ENCODE measurements at places on chromosomes 2 and 18.

DNA sequence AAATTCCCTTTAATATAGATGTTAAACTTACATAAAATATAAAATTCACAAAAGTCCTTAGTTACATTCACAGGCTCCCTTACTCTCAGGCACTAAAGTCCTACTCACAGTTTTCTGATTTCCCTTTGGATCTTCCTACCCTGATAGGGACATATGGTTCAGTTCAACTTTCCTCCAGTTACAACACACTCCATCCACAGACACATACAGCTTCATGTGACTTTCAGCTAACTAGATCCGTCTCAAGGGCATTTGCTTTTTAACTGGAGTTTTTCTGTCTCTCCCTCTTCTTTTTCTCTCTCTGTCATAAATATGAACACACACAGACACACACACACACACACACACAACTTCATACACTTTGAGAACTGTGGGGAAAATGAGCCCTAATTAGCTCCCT is 419.2 kb downstream of the LRP1B start:
- ATAC-seq: no peak

- ATAC-seq: no peak
Measured at GRCh38 chr2:32229635-32230034, 35.1 kb downstream of the NLRC4 start.

DNA sequence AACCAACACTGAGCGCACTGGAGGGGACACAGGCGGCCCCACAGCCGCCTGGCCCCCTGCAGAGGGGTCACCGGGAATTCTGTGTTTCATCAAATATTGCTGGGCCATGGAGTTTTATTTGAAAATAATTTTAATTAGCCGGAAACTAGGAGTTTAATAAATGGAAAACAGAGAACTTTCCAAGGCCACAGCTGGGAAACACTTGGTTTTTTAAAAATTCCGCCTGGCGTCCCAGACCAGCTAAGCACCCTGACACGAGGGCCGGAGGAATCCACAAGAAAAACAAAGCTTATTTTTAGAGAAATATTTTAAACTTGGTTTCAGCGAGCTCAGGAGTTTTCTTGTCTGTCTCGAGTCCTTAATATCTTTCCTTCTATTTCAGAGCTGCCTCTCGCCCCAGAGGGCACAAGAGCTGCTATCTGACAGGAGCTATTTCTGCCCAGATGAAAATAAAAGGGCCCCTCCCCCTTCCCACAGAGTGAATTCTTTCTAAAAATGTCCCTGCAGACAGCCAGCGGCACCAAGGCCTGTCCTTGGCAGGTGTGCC is 8.2 kb downstream of the ZFP36L2 start:
- no peak for ATAC-seq

- ATAC-seq: no peak
Measured at GRCh38 chr2:147141930-147142329, 702.9 kb upstream of the ACVR2A start.

- ATAC-seq: no peak
Measured at GRCh38 chr2:98460573-98461497, 16.2 kb downstream of the INPP4A start.

DNA sequence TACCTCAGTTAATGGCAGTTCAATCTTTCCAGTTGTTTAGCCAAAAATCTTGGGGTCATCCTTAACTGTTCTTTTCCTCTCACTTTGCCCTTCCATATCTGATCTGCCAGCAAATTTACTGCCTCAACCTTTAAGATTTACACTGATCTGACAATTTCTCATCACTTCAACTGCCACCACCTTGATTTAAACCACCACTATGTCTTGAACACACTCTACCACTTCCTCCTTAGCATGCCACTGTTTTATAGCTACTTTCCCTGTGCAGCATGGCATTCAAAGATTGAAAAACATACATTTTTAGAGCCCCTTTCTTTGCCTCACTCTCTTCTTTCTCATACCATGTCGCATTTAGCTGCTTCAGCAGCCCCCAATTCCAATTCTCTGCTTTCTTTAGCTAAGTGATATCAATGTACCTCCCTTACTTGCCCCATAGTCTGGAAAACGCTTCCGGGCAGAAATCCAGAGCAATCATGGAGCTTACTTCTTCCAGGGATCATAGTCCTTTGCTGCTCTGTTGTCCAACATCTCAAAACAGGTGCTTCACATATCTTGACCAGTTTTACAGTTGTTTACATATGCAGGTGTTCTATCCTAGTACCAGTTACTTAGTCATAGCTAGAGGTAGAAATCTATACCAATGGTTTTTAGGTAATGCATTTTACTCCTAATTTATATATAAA is 10.9 kb downstream of the PGAP1 start:
- ATAC-seq: no peak

- ATAC-seq: no peak
Measured at GRCh38 chr2:60976875-60977561, 40.5 kb upstream of the PEX13 start.

GRCh38 chr2:233047667-233048066 is 12.5 kb upstream of the INPP5D start:
- ATAC-seq: no peak

DNA sequence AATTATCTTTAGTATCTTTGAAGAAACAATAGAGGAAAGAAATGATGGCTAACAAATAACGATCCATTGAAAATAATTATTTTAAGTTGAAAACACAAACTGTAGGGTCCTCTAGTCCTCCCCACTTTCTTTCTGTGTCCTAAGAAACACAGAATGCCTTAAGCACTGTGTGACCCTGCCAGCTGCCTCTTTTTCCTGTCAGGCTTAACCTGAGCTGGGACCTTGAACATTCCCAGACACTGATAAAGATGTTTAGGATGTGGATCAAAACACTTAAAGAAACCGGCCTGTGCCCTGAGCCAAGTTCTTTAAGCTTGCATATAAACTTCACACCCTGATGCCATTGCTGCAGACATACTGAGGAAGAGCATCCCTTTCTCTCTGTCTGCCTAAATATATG is 755.4 kb upstream of the VRK2 start:
- ATAC-seq: peak; percentile 84

DNA sequence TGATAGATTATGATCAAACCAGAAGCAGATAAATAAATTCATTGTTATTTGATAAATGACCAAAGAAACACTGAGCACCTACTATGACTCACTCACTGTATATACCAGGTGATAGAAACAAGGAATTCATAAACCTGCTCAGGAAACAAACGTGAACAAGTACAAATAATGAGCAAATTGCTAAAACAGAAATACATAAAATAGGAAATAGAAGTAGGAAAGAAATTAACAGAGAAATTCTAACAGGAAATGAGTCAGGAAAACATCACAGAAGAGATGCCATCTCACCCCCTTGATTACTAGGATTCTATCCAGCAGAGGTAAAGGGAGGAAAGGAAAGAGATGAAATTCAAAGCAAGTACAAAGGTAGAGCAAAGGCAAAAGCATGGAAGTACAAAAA is 31.3 kb downstream of the EXOC6B start:
- no peak for ATAC-seq

DNA sequence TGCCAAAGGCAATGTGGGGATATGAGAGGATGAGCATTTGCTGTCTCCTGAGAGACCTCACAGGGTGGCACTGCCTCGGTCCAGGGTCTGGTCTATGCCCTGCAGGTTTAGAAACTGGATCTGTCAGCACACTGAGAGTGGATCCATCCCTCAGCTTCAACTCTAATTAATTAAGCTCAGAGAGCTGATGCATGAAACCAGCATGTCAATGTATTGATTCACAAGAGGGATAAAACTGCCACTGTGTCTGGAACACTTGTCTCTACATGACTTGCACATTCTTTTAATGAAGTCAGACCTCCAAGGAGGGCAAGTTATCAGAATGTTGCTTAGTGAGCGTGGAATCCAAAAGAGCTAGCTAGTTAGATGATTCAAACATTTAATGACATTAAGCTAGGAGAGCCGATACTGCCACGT is 22.5 kb upstream of the POLE4 start:
- no peak for ATAC-seq

DNA sequence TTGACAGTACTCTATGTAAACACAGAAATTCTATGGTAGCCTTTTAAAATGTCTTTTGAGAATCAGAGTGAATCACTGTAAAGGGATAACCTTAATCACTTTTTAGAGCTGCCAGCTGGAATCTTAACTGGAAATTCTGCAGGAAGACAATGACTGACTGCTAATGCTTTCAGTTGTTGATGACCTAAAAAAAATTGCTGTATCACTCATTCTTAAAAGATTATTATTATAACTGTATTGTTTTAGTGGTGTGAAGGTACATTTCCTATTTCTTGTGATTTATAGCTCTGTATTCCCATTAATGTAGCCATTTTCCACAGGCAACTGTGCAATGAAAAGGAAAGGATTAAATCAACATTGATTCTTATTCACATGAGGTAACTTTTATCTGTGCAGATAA is 260.5 kb downstream of the CALCRL start:
- no peak for ATAC-seq

- ATAC-seq: peak; percentile 74
Measured at GRCh38 chr2:237726401-237726830, 72.2 kb upstream of the RBM44 start.

GRCh38 chr2:121529439-121530211 is 1.1 kb upstream of the RNU4ATAC start:
- ATAC-seq: peak; percentile 53

GRCh38 chr2:226875438-226876225 is 39.8 kb downstream of the RHBDD1 start:
- ATAC-seq: no peak

- ATAC-seq: no peak
Measured at GRCh38 chr2:174768557-174768956, 4.3 kb upstream of the CHRNA1 start.

DNA sequence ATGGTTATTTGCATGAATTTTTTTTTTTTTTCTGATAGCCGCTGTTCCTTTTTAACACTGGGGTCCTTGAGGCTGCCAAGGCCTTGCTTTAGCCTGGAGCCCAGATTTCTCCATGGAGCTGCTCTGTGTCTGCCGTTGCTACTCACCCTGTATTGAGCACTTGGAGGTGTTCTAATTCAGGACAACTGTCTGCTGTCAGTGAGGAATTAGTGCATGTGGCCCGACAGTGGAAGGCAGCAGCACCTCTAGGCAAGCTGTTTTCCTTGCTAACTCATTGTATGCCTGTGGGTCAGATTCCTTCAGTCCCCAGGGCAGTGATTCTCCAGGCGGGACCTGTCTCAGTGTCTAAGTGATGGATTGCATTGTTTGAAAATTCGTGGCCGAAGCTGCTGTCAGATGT is 147.7 kb upstream of the DPP10 start:
- ATAC-seq: no peak

- no peak for ATAC-seq
Measured at GRCh38 chr18:24421831-24422230, 4.6 kb upstream of the IMPACT start.
